ENCODE measurements at places on chromosomes 6 and 20. TPM values are rescaled to one million over a fixed set of nuclear protein-coding genes. Genes with fewer than 3 reads are reported as not detected.

Gene KPNA5
- total RNA-seq = 7.2 TPM

GRCh38 chr6:163872335-163872734 lies 457.8 kb downstream of the QKI start:
- H3K4me1 ChIP-seq = no peaks in the 10 kb centered on the region
- no peaks in the 10 kb centered on the region for H3K27me3 ChIP-seq
- H3K27ac ChIP-seq = no peak overlapping the region
- no peaks in the 10 kb centered on the region for H3K36me3 ChIP-seq

GRCh38 chr6:107413966-107414645 lies 45.3 kb downstream of the PDSS2 start:
- no peaks in the 10 kb centered on the region for H3K27me3 ChIP-seq
- H3K4me3 ChIP-seq = no peak overlapping the region
- DNase-seq = no peak
- no peak overlapping the region for H3K27ac ChIP-seq
- H3K4me1 ChIP-seq = no peaks in the 10 kb centered on the region

- H3K4me3 ChIP-seq = no peak overlapping the region
- no peak overlapping the region for H3K27ac ChIP-seq
- no peaks in the 10 kb centered on the region for H3K4me1 ChIP-seq
These were observed 592.9 kb downstream of the TFAP2B start for GRCh38 chr6:51411496-51412125.

DNA sequence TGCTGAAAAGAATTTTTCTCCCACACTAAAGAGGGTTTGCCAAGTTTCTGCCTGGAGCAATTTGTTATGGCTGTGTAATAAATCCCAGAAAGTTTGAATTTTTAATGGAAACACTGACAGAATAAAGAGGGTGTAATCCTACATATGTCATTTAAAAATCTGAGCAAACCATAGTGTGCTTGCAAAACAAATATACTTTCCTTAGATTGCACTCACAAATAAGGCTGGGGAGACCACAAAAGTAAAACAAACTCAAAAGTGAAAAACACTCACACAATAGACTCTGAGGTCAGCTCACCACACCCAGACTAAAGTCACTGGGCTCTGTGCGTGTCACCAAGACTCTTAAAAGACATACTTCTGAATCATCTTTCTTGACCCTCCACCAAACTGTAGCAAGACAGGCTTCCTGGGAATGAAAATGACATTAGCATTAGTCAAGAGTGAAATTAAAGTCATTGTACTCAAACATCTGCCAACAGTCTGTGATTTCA lies 4.8 kb upstream of the ATXN1 start:
- H3K36me3 ChIP-seq = no peaks in the 10 kb centered on the region
- H3K4me3 ChIP-seq = no peak overlapping the region
- peak; percentile 93 for DNase-seq
- H3K4me1 ChIP-seq = peaks cover 69% of the 10 kb centered on the region
- H3K27ac ChIP-seq = peak overlapping the region; percentile 98

DNA sequence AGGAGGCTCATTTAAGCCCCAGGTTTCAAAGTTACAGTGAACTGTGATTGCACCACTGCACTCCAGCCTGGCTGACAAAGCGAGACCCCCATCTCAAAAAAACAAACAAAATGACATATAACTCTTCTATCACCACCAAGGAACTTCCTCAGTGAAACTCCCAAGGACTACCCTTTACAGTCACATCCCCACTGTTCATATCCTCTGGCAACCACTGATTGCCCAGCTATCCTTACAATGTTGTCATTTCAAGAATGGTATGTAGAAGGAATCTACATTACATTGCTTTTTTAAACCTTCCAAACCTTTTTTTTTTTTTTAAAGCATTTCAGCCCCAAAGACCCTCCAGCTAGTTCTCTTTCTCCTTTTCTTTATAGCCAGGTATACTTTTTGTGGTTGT lies 123.1 kb upstream of the CARMIL1 start:
- no peaks in the 10 kb centered on the region for H3K4me1 ChIP-seq
- H3K4me3 ChIP-seq = no peak overlapping the region
- no peak for DNase-seq
- H3K27ac ChIP-seq = no peak overlapping the region
- no peaks in the 10 kb centered on the region for H3K36me3 ChIP-seq

All from SJSA1 (cell line).